ENCODE measurements at places on chromosomes 4 and X.
A peak's percentile ranks its signal among the peaks of the same experiment; 100 is the strongest.

DNA sequence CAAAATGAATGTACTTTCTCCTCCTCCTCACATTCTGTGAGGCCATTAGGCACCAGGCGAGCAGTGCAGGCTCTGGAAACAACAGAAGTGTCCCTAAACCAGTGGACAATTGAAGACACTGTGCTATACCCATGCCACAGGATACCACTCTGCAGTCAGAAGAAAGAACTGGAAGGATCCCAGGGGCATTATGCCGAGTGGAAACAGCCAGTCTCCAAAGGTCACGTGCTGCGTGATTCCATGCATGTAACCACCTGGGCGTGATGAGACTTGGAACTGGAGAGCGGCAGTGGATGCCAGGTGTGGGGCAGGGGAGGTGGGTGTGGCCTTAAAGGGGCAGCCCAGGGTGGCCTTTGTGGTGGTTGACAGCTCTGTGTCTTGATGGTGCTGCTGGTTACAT lies 139.4 kb downstream of the EVC2 start:
- no peak for DNase-seq

GRCh38 chr4:100224160-100224559 lies 33.9 kb upstream of the DDIT4L start:
- no peak for DNase-seq

DNA sequence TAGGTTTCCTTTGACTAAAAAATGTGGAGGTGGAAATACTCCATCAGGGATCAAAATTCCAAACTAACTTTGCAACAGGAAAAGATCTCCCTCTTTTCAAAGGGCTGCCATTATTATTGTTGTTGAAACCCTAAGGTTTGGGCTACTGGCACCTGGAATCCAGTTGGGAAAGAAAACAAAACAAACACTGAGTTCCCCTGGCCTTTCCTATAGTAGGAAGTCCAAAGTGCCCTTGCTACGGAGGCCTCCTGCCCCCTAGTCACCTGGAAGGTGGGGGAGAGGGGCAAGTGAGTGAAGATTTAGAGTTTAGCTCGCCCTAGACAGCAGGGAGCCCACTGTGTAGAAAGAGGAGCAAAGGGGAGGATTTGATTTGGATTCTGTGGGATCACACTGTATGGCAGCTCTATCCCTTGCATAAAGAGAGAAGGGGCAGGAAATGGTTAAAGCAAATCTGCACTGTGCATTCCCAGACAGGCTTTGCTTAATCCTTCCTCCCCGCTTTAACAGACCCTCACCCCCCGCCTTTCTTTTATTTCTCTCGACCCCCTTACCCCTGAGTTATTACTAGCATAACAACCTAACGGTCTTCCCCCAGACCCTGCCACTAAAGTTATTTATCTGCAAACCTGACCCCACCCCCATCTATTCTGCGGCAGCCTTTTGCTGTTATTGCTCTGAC lies 627 bp upstream of the FAT4 start:
- DNase-seq: no peak

DNA sequence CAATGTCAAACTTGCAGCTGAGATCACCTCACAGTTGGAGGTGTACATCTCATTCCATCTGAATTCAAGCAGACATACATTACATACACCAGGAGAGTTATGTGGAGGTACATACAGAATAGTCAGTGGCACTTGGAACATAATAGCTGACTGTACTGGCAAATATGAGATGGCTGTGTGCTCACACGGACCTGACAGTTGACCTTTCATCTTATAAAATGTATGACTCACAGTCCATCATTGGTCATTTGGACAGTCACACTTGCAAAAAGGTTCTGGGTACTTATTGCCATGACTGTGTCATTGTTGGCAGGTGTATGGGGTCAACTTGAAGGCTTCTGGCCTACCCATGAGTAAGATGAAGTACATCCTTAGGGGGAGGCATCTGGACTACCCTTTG lies 88.6 kb upstream of the WDR1 start:
- DNase-seq: no peak

- DNase-seq: peak; percentile 83
These were observed 4.7 kb downstream of the NKX1-1 start for GRCh38 chr4:1401409-1402020.

- no peak for DNase-seq
These were observed 618.8 kb downstream of the GLUD2 start for GRCh38 chrX:121666171-121666570.

DNA sequence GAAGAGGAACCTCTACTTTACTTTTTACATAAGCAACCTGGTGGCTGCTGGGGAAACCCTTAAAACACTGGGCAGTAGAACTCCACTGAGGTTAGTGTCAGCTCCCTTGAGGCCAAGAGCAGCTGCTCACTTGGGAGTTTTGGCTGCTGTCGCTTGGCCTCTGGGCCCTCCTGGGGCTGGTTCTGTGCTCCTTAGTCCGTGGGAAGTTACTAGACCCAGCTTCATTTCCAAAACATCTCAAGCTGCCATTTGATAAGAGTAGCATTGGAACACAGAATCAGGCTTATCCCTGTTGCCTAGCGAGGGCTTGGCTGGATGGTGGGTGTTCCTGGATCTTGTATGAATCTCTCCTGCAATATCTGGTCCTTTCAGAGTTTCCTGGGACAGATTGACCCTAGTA lies 26.1 kb downstream of the RNF4 start:
- no peak for DNase-seq

GRCh38 chrX:97389761-97390192 lies 506.1 kb downstream of the RPA4 start:
- no peak for DNase-seq

- peak; percentile 90 for DNase-seq
These were observed 737 bp downstream of the FGF2 start for GRCh38 chr4:122827258-122827878.

- peak; percentile 67 for DNase-seq
These were observed 166.1 kb upstream of the KLF8 start for GRCh38 chrX:56066016-56066415.

GRCh38 chr4:183287677-183288076 lies 32.4 kb downstream of the CLDN22 start:
- no peak for DNase-seq
